ENCODE measurements at places on chromosomes 6 and 20.

DNA sequence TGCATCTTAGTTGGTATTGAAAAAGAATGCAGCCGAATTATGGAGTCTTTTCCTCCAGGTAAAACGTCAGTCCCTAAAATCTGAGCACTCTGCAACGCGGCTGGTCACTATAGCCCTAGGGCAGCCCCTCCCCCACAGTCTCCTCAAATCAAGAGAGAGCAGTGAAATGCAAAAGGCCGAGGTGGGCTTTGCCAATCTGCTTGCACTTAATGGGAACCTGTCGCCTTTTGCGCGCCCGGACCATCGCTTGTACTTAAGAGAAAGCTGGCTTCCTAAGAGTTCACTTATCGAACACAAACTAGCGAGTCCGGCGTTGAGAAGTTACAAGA is 447 bp downstream of the MCM3 start:
- no peak for DNase-seq

GRCh38 chr6:5481750-5482149 is 220.4 kb downstream of the FARS2 start:
- DNase-seq = no peak

DNA sequence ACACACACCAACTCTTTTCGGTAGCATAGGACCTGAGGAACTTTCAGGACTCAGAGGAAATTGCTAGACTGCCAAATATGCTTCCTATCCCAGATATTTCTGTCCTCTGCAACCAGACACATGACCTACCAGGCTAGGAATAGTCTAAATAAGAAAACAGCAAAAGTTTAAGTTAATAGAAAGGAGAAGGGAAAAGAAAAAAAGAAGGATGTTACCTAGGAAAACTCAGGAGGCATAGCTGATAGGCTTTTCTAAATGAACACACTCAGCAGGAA is 74.6 kb downstream of the MAP3K5 start:
- DNase-seq = no peak

- no peak for DNase-seq
These were observed 385.3 kb downstream of the EPM2A start for GRCh38 chr6:145349950-145350510.

GRCh38 chr20:36340593-36340990 is 34.5 kb downstream of the DLGAP4 start:
- DNase-seq = no peak

- no peak for DNase-seq
These were observed 62.9 kb upstream of the PIM1 start for GRCh38 chr6:37106982-37107491.

DNA sequence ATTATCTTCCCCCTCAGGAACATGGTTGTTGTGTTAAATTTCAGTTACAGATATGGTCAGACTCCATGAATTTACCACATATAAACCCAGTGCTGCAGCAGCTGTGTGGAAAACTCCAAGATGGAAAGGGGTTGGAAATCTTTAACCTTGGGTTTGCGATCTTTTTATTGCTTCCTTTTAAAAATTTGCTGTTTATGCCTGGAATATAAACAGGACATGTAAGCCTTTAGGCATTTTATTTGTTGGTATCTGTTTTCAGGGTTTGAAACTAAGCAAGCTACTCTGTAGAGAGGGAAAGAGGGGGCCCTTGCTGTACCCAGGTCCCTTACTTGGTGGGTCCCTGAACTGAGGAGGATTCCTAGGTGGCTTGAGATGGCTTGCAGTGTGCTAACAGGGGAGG is 778 bp downstream of the PKIG start:
- no peak for DNase-seq

DNA sequence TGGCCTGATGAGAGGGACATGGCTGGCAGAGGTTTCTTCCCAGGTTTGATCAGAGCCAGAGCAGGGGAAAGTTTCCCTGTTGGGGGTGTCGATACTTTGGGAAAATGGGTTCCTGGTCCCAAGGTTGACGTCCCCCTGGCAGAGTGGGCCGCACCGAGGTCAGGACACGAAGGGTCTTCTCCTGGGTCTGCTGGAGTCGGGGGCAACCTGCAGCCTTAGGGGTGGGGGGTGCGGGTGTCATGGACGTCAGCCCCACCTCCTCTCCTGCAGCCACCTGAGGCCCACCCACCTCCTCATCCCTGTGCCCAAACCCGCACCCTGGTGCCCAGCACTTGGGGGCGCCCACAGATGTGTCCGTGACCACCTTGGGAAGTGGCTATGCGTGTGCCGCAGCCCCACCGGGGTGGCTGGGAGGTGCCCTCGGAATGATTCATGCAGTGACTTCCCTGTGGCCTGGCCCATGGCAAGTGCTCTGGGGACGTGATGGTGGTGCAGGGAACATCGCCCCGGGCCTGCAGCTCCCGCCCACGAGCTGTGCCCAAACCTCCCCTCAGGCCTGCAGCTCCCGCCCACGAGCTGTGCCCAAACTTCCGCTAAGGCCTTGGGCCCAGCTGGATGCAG is 64.9 kb downstream of the YTHDF1 start:
- no peak for DNase-seq

GRCh38 chr6:52180787-52181558 is 5.2 kb upstream of the IL17A start:
- DNase-seq = no peak

All from activated naive CD4-positive, alpha-beta T cell (primary cell).